DND-41 (cell line): ENCODE measurements at places on chromosomes 5 and 9.

DNA sequence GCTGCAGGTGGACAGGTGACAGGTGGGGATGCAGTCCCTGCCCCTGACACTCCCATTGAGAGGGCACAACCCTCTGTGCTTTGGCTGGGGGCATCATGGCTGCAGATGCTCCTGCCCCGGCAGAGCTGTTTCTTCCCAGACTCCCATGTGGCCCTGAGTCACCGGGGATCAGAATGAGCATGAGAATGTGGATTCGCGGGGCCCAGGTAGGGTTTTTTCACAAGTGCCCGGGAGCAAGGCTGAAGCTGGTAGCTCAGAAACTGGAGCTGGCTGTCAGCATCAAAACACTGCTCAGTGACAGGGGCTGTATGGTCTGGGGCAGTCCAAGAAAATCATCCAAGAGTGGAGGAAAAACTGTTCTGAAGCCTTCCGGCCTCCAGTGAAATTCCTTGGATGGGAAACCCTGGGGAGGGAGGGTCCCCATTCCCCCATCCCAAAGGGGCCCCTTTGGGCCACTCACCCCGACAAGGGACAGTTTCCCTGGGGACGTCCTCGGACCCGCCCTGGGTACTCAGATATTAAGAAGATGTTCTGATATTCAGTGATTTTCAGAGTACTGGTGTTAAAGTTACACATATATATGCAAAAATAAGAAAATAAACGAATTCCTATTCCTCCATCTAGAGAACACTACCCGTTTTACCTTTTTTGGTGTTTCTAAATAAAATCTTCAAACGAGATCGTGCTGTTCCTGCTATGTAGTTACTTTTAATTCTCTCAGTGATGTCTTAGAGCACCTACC is 120.1 kb upstream of the LPCAT1 start:
- no peak for DNase-seq

GRCh38 chr9:96509848-96510247 is 59.9 kb downstream of the HABP4 start:
- no peak for DNase-seq

DNA sequence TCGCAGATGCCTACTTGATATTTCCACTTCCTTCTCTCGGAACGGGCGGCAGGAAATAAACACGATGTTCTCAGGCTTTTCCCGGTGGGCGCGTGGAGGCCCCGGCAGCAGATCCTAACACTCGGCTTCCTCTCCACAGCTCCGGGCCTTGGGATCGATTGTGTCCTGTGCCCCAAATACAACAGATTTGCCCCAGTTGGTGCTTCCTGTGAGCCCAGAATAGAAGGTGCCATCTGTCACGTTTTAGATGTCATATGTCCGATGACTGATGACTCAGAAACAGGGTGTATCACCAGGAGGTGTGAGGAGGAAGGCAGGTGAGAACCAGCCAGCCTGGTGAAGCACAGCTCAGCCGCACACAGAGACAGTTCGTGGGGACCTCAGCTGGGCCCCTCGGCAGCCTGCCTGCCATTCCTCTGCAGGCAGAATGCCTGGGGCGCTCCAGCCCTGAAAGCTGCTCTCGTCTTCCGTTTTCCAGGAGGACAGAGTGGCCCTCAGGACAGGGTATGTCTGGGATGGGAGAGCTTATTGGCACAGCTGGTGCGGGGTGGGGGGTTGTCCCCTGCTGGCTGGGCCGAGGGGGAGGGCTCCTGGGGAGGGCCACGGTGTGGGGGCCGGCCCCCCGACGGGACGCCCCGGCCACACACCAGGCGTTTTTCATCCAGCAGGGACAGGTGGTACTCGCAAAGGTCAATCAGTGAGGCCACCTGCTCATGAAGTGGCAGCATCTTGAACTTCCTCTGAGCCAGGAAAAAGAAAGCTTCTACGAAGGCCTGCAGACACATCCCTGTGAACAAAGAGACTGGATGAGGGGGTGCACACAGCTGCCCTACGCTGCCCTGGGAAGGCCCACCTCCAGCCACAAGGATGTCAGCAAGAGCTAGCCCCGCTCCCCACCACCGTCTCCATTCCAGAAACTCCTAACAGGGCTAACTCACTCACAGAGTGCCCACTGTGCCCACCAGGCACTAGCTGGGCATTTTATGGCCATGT is 171.0 kb downstream of the DAB2IP start:
- no peak for DNase-seq

GRCh38 chr5:152529440-152529839 is 124.4 kb upstream of the NMUR2 start:
- DNase-seq, result no peak

- no peak for DNase-seq
Observed at GRCh38 chr5:112870966-112871365, 9.9 kb downstream of the SRP19 start.

GRCh38 chr5:151811593-151812321 is 40.0 kb downstream of the G3BP1 start:
- DNase-seq, result no peak

GRCh38 chr5:112919972-112920371 is 2.1 kb downstream of the REEP5 start:
- DNase-seq, result no peak

DNA sequence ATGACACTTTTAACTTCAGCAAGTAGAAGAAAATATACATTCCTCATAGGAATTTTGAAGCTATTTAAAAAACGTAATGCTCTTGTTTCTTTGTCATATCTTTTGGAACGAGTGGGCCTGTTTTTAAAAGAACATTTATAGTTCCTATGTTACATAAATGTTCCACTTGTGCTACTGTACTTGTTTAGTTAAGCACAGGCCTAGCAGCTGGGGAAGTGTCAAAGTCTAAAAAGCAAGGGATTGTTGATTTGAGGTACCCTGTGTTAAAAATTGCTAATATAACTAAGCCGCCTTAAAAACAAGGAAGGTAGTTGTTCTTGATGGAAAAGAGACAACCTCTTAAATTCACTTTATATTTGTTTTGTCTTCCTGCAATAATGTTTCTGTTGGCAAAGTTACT is 27.2 kb upstream of the ELL2 start:
- no peak for DNase-seq

- DNase-seq, result no peak
Observed at GRCh38 chr9:110591526-110591925, 12.0 kb upstream of the SVEP1 start.

DNA sequence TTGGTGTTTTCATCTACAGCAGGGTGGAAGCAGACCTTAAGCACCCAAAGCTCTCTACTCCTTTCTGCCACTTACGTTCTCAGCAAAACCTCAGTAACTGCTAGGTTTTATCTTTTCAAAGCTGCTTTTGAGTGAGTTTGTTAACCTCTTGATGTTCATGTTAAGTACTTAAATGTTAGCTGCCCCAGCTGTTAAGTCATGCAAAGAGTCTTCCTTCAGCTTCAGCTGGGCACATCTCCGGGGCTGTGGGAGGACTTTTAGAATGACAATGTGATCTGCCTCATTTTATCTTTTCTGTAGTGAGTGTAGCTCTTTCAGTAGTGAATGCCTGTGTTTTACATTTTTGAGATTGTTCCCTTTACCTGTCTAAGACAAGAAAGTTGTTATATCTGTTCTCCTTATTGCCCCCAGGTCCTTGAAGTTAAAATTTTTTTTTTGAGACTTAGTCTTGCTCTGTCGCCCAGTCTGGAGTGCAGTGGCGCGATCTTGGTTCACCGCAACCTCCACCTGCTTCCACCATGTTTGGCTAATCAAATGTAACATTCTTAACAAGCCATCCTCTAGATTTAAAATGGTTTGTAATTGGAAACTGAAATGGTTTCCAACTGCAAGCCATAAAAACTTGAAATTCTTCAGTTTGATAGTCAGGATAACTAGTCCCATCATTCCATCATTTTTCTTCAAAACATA is 19.6 kb downstream of the KDM4C start:
- DNase-seq, result no peak

DNA sequence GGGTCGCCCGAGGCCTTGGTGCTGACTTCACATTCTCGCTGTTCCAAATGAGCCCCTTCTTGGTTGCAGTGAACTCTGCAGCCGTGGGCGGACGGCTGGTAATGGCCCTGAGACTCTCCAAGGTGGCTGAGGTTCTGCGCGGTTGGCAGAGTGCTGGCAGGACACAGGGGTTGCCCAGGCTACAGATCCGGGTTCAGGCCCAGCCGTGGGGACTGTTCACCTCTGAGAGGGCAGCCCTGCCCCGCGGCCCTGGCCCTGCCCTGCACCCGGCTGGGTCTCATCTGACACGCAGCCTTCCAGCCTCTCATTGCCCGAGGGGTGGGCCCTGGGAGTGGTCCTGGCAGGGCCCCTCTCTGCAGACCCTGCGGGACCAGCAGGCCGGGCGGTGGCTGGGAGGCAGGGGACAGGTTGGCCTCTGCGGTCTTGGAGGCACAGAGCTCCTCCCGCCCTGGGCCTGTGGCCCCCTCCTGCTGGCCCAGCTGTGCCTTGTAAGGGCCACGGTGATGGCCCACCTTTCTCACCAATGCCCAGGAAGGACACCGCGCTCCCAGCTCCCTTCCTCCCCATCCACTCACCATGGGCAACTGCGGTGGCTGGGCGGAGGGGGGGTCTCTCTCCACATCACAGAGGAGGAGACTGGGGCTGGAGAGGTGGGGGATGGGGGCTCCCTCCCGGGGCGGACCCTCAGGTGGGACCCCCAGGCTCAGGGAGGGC is 51.6 kb downstream of the AHRR start:
- no peak for DNase-seq

- DNase-seq, result no peak
Observed at GRCh38 chr9:111186021-111186530, 143.9 kb downstream of the OR2K2 start.

GRCh38 chr9:121825031-121825691 is 173.7 kb downstream of the DAB2IP start:
- no peak for DNase-seq

DNA sequence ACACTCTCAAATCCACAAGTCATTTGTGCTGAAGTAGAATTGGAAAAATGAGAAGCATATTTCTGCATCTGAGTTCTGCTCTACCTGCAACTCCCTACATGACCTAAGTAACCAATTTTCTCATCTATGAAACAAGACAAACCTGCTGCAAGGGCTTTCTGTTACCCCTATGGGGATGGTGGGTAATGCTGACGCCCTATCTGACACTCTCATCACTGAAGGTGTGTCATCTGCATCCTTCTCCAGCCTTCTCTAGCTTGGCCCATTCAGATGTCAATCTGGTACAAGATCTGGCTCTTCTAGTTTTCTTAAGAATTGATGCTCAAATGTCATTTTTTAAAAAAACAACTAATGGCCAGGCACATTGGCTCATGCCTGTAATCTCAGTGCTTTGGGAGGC is 73.8 kb downstream of the RFX3 start:
- DNase-seq, result no peak

DNA sequence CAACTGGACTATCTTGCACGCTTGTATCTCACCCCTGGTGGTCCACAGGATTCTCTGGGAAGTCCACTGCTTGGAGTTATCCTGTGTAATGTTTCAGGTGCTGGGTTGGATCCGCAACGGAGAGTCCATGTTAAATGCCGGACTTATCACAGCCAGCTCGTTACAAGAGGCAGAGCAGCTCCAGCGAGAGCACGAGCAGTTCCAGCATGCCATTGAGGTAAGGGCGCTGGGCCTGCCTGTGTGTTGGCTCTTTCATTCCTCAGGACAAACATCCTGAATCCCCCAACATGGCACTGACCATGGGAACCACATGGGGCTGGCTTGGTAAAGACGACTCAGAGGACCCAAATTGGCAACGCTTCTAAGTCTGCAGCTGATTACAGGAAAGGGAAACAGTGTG is 214.8 kb upstream of the OTULINL start:
- DNase-seq, result no peak

GRCh38 chr5:133957591-133957990 is 10.8 kb downstream of the C5orf15 start:
- DNase-seq, result no peak

DNA sequence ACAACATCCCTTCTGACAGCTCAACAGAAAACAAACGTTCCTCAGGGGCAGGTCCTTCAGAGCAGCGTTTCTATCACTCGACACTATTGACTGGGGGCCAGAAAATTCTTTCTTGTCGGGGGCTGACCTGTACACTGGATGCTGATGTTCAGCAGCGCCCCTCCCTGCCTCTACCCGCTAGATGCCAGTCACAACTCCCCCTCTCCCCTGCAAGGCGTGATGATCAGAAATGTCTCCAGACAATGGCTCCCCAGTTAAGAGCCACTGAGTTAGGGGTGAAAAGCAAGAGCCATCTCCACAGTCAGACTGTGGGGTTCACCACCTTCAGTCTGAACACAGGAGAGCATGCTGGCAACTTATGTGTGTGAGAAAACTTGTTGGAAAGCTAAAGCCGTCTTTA is 39.8 kb downstream of the SERINC5 start:
- DNase-seq, result no peak

- DNase-seq, result no peak
Observed at GRCh38 chr5:59180515-59180914, 597.6 kb downstream of the RAB3C start.

DNA sequence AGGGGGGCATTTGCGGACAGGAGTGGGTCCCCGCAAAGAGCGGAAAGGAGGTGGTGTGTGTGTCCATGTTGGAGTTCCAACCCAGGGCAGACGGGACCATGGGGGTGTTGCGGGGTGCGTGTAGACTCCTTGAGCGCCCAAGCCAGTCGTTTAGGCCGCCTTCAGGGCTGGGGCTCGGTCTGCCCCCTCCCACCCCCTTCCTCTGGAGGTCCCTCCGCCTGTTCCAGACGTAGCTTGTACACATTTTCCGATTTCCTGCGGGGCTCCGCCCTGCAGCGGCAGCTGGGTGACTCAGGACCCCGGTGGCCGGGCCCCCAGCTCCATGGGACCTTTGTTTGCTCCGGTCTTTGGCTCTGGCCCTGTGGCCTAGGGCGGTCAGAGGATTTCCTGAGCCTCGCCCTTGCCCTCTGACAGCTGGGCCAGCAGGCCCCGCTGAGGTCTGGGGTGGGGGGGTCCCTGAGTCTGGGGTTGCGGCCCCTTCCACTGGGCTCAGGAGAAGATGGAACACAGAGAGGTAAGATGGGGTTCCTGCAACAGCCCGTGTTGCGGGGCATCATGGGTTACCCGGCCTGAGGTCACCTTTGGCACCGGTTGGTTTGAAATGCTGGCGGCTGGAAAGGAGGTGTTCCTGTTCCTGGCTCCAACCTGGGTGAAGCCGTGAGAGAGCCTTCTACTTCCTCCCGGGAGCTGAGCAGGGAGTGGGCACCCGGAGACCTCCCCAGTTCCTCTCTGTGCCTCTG is 1.5 kb downstream of the PKN3 start:
- DNase-seq, result no peak

DNA sequence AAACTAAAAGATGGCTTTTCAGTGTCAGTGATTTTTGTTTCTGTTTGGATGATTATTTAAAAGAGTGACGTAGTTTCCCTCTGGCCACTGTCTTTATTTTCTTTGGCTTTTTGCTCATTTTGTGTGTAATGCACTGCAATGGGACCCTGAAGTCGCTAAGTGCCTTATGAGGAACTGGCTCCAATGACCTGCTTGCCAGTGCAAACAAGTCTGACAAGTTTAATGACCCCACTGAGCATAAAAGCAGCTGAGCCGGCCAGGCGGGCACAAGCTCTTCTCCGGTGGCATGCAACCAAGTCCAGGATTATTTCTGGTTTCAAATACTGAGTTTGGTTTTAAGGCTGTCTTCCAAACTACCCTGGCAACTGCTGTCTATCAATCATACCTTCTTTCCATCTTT is 15.6 kb upstream of the GNA14 start:
- no peak for DNase-seq

GRCh38 chr5:176734756-176735342 is 75.5 kb upstream of the UNC5A start:
- no peak for DNase-seq

GRCh38 chr9:73683862-73684591 is 532.4 kb downstream of the ANXA1 start:
- no peak for DNase-seq
